H7 (cell line): ENCODE measurements at places on chromosomes 3 and 15. TPM values are rescaled to one million over a fixed set of nuclear protein-coding genes. Genes with fewer than 3 reads are reported as not detected.

SERINC4 gene
- 0.22 and 0.38 TPM in 2 replicates for total RNA-seq

PPARG gene
- 0.62 and 1.6 TPM in 2 replicates for total RNA-seq

ABCC5 gene
- 15.7 and 17.9 TPM in 2 replicates for total RNA-seq

USP19 gene
- 64.4 and 73.0 TPM in 2 replicates for total RNA-seq

SI gene
- total RNA-seq: not detected in 2 replicates

CASR gene
- 0.10 and 0.15 TPM in 2 replicates for total RNA-seq

PLOD2 gene
- total RNA-seq: 24.2 and 30.2 TPM in 2 replicates

CCK gene
- total RNA-seq: 0.14 TPM in 1 of 2 replicates, not detected in the other

POLG gene
- 79.4 and 87.8 TPM in 2 replicates for total RNA-seq

MYZAP gene
- total RNA-seq: 0.35 and 0.81 TPM in 2 replicates

ERICH6 gene
- total RNA-seq: 0.17 TPM in 1 of 2 replicates, not detected in the other

MCF2L2 gene
- 5.3 and 6.4 TPM in 2 replicates for total RNA-seq

SOX14 gene
- total RNA-seq: 0.52 and 1.2 TPM in 2 replicates

GOLGA8A gene
- 9.7 and 16.7 TPM in 2 replicates for total RNA-seq

GRCh38 chr15:86894269-86894668, 814.6 kb downstream of the AGBL1 start:
- no peak for DNase-seq

- DNase-seq: no peak
Measured at GRCh38 chr3:40103829-40104228, 205.7 kb upstream of the EIF1B start.

- no peak for DNase-seq
Measured at GRCh38 chr3:13338231-13338630, 81.9 kb downstream of the NUP210 start.

DNA sequence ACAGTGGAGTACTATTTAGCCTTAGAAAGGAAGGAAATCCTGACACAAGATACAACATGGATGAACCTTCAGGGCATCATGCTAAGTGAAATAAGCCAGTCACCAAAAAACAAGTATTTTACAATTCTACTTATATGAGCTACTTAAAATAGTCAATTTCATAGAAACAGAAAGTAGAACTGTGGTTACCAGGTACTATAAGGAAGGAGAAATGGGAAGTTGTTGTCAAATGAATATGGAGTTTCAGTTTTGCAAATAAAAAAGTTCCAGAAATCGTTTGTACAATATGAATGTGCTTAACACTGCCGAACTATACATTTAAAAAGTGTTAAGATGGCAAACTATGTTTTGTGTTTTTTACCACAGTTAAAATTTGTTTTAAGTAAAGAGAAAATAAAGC, 26.8 kb downstream of the TRANK1 start:
- DNase-seq: no peak

DNA sequence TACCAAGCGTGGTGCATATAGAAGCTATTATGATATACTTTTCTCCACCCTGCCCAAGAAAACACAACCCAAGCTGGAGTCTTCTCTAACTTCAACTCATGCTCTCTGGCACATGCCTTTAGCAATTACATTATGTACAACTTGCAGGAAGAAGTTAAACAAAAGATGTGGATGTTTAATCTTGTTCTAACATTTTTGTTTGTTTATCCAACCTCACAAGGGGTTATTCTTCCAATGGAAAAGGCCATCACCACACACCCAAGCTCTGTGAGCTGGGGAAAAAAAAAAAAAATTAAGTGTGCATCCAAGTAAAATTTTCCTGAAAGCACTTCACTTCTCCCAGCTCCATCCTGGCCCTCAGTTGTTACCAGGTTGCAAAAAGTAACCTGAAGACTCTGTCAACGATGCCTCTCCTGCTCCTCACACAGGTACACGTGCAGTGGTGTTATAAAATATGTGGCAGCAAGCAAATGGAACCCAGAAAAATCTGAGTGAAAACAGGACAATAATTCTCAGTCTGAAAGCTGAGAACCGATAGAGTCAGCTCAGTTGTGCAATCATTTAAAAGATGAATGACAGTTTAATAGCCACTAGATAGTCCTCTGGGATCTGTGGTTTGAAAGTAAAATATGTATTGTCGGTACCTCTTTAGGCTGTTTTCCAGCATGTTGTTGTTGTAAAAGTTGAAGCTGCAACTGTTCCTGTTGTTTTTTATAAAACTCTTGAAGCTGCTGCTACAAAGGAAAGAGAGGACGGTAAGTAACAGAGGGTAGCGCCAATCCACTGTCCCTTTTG, 531.4 kb downstream of the FOXP1 start:
- no peak for DNase-seq

GRCh38 chr3:172061724-172062184, 22.4 kb downstream of the FNDC3B start:
- DNase-seq: no peak

DNA sequence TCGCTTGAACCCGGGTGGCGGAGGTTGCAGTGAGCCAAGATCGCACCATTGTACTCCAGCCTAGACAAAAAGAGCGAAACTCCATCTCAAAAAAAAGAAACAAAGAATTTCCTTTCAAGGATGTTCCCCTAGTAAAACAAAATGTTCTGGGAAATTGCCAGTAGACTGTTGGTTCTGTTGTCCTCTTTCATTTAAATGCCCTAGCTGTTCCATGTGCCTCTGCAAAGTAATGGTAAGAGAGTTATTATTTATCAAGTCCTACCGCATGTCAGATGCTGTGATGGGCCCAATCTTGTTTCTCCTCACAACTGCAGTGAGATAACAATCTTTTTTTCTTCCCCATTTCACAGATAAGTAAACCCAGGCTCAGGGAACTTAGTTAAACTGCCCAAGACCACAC, 254.3 kb upstream of the TPM1 start:
- no peak for DNase-seq

DNA sequence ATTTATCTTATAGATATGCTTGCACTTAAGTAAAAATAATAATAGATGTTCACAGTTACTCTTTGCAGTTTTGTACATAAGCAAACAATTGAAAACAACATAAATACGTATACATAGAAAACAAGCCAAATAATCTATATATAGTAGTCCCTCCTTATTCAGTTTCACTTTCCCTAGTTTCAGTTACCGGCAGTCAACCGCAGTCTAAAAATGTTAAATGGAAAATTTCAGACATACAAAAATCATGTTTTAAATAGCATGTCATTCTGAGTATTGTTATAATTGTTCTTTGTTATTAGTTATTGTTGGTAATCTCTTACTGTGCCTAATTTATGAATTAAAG, 262.0 kb downstream of the CGGBP1 start:
- DNase-seq: no peak

DNA sequence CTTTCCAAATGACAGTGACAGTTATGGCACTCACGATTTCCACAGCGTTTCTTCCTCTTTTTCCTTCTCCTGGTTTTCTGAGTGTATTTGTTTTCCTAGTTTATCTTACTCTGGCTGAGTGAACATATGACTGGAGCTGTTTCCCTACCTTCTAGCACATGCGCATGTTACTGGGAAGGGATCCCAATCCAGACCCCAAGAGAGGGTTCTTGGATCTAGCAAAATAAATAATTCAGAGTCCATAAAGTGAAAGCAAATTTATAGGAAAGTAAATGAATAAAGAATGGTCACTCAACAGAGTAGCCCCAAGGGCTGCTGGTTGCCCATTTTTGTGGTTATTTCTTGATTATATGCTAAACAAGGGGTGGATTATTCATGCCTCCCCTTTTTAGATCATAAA, 23.8 kb downstream of the METTL6 start:
- DNase-seq: no peak

DNA sequence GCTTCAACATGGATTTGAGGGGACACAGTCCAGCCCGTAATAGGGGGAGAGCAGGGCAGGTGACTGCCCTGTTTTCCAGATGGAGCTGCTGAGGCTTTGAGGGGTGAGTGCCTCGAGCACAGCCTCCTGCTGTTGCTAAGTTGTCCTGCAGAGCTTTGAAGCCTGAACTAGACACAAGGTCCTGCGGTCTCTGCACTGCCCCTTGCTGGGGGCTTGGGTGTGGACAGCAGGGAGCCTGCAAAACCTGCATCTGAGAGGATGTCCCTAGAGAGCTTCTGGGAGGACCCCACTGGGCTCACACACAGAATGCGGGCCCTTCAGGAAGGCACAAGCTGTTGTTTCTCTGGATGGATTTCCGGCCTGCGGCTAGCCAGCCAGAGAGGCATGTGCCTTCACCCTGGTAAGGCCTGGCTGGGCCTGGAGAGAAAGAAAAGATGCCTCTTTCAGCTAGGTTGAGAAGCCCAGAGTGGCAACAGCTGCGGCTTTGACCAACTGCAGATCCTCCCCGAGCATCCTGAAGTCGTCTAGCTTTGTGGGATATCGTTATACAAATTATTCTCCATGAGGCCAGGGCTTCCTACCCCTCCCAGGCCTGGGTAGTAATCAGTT, 226.2 kb downstream of the SLCO3A1 start:
- no peak for DNase-seq

GRCh38 chr3:62798000-62798399, 77.2 kb downstream of the CADPS start:
- no peak for DNase-seq

DNA sequence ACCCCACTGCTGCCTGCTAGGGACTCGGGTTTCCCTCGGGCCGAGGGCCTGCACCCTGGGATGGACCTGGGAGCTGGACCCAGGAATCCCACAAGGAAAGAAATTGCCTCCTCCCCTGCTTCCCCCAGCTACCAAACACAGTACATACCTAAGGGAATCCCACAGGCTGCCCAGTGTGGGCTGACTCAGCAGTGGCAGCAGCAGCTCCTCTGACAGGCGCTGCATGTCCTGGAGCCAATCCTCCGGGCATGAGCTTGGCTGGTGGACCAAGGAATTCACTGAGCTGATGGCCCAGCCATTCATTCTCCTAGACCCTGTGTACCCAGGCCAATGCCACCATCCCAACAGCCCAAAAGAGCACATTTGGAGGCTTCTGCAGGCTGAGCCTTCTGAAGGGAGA, 9.5 kb upstream of the LTK start:
- no peak for DNase-seq

GRCh38 chr15:101712078-101712477, 12.2 kb downstream of the TARS3 start:
- no peak for DNase-seq

GRCh38 chr15:40081691-40082194, 26.9 kb downstream of the BMF start:
- peak; percentile 84 for DNase-seq

DNA sequence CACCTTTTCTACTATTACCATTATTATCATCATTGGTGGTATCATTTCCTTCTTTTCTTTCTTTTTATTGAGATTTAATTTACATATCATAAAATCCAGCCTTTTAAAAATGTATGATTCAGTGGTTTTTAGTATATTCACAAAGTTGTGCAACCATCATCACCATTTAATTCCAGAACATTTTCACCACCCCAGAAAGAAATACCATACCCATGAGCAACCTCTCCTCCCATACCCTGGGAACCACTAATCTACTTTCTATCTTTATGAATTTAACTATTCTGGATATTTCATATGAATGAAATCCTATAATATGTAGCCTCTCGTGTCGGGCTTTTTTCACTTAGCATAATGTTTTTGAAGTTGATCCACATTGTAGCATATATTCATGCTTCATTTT, 29.1 kb downstream of the AAGAB start:
- no peak for DNase-seq

GRCh38 chr15:81221449-81221848, 24.8 kb downstream of the IL16 start:
- no peak for DNase-seq

DNA sequence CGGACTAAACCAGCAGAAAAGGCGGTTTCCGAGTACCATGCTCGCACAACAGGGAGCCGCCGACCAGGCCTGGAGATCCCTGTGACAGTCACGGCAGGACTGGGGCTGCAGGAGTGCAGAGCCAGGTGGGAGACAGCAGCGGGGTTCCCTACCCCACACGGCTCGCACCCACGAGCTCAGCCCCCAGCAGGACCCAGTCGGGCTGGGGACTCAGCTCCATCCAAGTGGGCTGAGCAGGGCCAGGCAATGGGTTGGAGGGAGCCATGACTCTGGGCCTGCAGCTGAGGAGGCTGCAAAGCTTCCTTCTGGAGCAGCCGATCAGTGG, 15.8 kb downstream of the XXYLT1 start:
- peak; percentile 53 for DNase-seq

GRCh38 chr3:16089521-16089920, 85.0 kb upstream of the GALNT15 start:
- DNase-seq: no peak

- DNase-seq: no peak
Measured at GRCh38 chr3:63896332-63897030, 15.7 kb downstream of the SCAANT1 start.

DNA sequence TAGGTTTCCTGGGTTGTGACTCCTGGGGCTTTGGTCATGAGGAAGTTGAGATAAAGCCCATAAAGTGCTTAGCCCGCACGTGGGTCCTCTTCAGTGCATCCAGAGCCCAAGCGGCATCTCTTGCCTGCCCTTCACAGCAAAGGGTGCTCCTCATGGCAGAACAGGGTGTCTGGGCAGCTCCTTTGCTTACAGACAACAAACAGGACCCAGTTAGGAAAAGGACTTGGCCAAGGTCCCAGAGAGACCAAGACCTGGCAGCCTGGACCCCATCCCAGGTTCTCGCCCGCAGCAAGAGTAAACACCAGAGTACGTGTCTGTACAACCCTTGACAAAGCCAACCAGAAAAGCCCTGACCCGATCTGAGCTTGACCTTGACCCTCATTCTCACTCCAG, 27.0 kb downstream of the ALS2CL start:
- DNase-seq: peak; percentile 22

DNA sequence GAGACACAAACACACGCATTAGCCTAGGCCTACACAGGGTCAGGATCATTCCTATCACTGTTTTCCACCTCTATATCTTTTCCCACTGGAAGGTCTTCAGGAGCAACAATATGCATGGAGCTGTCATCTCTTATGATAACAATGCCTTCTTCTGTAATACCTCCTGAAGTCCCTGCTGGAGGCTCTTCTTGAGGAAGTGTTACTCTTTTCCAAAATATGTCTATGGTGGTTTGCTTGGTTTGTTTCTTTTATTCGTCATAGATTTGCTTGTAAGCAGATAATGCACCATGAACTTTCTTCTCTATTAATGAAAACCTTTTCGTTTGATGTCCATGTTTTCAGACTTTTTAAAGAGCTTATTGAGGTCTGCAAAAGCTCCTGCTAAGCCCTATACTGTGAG, 109.3 kb downstream of the GMPS start:
- DNase-seq: no peak

DNA sequence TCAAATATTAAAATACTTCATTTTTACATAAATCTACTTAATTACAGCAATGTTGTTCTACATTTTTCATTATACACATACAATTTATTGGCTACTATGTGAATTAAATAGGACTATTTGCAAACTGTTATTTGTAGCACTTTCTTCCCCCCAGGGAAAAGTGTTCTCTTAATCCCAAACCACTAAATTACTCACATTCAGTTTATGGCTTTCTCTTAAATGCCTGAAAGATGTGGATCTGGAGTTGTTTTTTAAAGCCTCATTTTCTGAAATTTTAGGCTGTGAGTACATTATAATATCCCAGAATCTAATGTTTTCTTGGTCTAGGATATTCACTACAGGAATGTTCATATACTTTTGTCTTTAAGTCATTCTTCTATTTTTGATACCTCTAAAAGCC, 32.7 kb downstream of the PRTG start:
- no peak for DNase-seq
